ENCODE measurements at places on chromosomes 16 and 17. TPM values are rescaled to one million over a fixed set of nuclear protein-coding genes. Genes with fewer than 3 reads are reported as not detected.

The GRN gene
- polyA plus RNA-seq = 229 TPM

The FGF11 gene
- polyA plus RNA-seq = 2.8 TPM

The ARL5C gene
- 0.27 TPM for polyA plus RNA-seq

The FA2H gene
- not detected for polyA plus RNA-seq

DNA sequence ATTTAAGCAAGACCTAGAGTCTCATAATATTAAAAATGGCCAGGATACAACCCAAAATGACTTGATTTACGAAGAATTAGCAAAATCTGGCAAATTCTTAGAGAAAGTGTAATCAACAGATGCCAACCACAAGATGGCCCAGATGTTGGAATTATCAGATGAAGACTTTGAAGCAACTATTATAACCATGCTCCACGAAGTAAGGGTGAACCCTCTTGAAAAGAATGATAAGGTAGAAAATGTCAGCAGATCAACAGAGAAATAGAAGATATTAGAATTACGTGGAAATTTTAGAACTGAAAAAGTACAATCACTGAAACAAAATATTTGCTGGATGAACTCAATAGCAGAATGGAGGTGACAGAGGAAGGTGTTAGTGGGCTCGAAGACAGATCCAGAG lies 50.1 kb upstream of the CLEC19A start:
- DNase-seq = no peak

GRCh38 chr17:58326609-58327362 lies 1.8 kb downstream of the TSPOAP1 start:
- DNase-seq = no peak

- no peak for DNase-seq
These were observed 34.6 kb downstream of the MBTPS1 start for GRCh38 chr16:84082110-84082509.

GRCh38 chr17:77880711-77881450 lies 77.6 kb upstream of the TNRC6C start:
- DNase-seq = no peak

GRCh38 chr16:77677129-77677528 lies 45.2 kb upstream of the NUDT7 start:
- DNase-seq = no peak

DNA sequence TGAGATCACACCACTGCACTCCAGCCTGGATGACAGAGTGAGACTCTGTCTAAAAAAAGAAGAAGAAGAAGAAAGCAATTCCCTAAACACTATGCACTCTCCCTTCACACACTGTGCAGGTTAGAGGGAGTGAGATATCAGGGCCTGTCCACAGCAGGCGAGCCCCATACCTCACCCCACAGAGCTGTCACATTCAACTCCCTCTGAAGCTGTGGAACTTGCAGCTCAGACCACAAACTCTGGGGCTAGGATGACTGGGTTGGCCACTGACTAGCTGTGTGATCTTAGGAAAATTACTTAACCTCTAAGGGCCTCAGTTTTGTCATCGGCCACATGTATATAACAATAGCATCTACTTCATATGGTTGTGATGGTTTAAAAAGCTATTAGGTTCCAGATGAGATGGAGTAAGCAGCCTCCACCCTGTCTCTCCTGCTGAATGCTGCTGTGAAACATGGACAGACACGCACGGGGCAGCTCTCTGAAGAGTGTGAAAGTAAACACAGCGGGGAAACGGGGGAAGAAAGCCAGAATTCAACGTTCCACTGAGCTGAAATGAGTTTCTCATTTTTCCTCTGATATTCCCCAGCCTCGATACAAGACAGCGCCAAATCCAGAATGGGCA lies 13.6 kb upstream of the PYY start:
- DNase-seq = no peak

GRCh38 chr16:11564046-11564926 lies 22.4 kb downstream of the LITAF start:
- DNase-seq = no peak

- no peak for DNase-seq
These were observed 6.4 kb downstream of the FA2H start for GRCh38 chr16:74768239-74768638.
